A673 (cell line): ENCODE measurements at places on chromosomes 12 and 14.
A peak's percentile ranks its signal among the peaks of the same experiment; 100 is the strongest.

GRCh38 chr12:131747276-131748177, 36.6 kb downstream of the SFSWAP start:
- DNase-seq = no peak

- no peak for DNase-seq
Measured at GRCh38 chr14:100096656-100097055, 31.4 kb downstream of the EVL start.

DNA sequence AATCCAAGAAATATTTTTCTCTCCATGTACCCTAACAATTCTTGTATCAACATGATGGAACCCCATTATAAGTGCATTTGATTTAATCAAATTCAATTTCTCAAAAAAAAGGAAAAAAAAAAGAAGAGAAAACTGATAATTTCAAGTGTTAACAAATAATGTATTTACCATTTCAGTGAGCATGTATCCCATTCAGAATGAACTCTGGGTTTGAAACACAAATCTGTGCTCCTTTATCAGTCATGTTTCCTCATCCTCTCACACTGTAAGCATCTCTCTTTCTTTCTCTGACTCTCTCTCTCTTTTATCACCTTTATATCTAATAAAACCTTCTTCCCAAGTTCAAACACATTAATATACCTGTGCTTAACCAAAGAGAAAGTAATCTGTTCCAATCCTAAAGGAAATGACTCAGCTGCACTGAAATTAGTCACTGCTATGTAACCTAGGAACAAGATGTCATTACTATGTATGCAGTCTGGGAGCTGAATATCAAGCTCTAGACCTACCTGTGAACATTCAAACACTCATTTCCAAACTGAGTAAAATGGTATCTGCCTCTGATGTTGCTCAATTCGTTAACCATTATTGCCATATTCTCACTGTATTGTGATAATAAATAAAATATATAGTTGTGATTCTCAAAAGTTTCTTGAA, 135.0 kb upstream of the LRIG3 start:
- no peak for DNase-seq

DNA sequence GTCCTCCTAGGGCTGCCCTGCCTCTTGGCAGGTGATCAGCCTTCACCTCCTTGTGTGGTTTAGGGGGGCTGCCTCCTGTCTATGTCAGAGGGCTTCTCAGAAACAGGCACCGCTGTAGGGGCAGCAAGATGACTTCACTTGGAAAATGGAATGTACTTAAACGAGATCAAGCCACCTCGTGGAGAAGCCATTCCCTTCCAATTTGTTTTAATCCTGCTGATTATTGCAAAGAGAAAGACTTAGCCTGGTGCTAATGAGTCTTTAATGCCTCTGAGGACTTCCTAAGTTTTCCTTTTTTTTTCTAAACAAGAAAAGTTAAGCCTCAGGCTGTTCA, 62.3 kb upstream of the RFLNA start:
- DNase-seq = no peak

GRCh38 chr12:56158926-56159461, 835 bp downstream of the MYL6 start:
- DNase-seq = peak; percentile 53

GRCh38 chr14:104082807-104083206, 2.7 kb upstream of the ASPG start:
- no peak for DNase-seq

DNA sequence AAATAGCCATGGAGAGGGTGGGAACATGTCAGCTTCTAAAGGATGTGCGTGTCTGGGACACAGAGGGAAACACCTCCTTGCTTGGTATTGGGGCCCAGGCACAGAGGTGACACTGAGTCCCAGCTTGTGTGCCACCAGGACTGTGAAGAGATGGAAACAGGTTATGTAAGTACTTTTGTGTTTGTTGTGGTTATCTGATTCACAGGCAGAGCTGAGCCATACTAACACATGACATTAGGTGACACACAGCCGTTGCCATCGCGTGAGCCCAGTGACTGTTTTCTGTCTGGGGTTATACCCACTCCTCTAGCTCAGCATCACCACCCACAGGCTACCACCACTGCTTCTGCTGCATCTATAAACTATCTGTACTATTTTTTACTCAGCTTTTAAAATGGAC, 12.1 kb upstream of the FLVCR2 start:
- no peak for DNase-seq

DNA sequence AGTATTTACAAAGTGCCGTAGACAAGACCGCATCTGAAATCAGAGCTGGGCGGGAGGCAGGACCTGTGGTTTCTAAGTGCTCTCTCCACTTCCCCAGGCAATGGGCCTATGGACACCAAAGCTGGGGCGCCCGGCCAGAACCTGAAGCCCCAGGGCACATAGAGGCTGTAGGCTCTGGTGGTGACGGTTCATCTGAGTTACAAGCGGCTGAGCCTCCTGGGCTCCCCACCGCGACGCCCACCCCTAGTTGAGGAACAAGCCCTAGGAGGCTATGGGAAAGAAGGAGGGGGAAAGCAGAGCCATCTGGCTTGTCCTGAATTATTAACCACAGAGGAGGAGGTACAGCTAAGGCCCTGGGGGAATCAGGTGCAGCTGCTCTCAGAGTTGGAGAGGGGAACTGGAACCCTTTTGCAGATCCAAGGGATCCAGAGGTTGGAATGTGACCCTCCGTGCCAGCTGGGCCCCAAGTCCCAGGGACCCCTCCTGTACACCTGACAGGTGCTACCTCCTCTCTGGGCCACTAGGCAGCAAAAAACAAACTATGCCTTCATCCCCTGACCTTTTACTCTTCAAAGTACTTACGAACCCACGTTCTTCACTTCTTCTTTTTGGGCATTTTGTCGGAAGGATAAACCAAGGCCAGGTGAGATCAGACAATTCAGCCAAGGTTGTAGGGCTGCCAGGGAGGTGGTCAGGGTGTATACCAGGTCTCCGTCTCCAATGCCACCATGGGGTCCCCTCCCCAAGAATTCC, 77.2 kb downstream of the ARL6IP4 start:
- no peak for DNase-seq

DNA sequence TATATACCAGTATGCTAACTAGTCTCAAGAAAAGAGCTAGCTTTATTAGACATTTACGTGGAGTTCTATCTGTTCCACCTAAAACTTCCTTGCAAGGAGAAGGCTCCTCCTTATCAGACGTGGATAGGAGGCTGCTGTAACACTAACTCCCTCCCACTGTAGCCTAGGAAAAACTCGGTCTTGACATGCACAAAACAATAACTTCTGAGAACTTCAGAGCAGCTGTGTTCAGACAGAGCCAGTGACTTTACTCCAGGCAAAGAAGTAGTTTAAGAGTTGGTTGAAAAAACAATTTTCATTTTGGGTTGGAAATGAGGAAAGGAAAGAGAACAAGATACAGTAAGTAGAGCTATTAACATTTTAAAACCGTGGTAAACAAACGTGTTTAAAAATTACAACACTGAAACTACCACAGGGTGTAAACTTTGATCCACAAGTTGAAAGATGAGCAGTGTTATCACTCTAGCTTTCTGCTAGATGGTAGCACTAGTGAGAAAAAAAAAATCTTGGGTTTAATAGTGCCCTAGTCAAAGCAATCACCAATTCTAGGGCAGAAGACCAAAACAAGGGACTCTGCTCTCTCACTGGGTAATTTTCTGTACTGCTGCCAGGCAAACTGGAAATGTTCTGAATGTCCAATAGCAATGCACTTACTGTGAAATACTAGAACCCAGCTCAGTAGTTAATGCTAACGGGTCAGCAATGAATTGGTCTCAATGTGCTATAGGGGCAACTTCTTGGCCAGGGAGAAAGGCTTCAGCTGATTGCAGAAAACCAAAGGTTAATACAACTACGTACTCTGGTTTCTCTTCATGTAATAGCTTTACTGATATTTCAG, 2.4 kb downstream of the ATF7 start:
- DNase-seq = peak; percentile 54

DNA sequence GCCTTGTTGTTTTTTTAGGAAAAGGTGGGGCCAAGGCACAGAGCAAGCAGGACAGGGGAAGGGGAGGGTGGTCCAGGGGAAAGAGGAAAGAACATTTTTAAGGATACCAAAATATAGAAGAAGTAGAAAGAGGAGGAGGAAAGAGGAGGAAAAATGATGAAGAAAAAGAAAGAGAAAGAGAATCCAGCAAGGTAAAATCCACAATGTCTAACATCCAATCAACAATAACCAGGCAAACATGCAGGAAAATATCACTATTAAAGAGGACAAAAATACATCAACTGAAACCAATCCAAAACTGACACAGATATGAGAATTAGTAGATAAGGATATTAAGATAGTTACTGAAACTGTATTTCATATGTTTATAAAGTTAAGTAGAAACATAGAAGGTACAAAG, 7.0 kb upstream of the TMEM120B start:
- no peak for DNase-seq

GRCh38 chr12:68113644-68114043, 45.9 kb downstream of the IFNG start:
- no peak for DNase-seq

DNA sequence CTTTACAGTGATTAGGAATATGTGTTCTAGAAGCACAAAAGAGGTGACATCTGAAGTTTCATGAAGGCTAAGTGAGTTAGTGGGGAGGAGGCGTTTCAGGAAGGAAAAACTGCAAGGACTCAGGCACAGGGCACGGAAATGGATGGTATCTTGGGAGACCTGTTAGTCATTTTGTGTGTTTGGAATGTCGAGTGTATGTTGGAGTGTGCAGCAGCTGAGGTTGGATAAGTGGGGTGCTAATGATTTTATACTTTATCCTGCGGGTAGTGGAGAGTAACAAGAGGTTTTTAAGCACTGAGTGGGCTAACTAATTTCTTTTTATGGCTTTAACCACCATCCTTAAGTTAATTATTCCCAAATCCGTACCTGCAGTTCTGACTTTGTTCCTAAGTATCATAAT, 571.5 kb upstream of the FBXO33 start:
- DNase-seq = no peak

DNA sequence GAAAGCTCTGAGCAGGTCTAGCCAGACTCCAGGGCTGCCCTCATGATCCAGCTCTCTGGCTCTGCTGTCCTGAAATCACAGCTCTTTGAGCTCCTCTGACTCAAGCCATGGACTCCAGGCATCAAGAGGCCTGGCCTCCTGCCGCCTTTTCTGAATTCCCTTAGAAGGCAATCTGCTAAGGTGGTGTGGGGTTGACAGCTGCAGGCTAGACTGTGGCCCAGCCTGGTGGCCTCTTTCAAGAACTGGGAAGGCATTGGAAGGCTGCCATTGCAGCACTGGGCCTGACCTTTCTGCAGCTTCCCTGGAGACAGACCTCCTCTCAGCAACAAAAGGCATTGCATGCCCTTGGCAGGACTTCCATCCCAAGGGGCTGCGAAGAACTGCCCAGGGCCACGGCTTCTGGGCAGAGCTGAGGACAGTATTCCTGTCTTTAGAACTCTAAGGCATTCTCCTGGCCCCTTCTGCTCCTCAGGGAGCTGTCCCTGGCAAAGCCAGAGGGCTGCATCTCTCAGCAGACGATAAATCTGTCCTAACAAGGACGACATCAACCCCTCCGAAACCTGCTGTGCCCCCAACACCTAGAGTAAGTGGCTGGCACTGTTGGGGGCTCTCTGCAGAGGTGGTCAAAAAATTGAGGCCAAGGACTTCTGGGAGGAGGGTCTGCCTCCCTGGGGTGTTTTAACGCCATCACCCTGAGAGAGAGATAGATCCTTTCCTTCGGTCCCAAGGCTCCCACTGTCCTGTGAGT, 115.6 kb downstream of the RBM19 start:
- no peak for DNase-seq

DNA sequence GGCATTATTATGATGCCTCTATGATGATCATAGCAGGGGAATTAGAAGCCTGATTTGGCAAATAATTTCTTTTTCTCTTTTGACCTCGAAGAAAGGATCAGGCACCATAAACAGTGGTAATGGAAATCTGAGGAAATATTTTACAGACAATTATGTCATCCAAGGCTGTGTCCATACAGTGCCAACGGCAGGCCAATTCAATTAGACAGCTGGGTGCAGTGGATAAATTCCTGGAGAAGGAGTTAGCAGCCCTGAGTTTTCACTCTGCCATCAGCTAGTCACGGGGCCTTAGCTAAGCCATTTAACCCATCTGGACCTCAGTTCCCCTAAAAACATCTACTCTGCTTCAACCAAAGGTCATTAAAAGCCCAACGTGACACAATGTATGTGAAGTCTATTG, 4.1 kb downstream of the TPH2 start:
- no peak for DNase-seq

GRCh38 chr14:68468437-68469207, 324.2 kb downstream of the ZFP36L1 start:
- no peak for DNase-seq

DNA sequence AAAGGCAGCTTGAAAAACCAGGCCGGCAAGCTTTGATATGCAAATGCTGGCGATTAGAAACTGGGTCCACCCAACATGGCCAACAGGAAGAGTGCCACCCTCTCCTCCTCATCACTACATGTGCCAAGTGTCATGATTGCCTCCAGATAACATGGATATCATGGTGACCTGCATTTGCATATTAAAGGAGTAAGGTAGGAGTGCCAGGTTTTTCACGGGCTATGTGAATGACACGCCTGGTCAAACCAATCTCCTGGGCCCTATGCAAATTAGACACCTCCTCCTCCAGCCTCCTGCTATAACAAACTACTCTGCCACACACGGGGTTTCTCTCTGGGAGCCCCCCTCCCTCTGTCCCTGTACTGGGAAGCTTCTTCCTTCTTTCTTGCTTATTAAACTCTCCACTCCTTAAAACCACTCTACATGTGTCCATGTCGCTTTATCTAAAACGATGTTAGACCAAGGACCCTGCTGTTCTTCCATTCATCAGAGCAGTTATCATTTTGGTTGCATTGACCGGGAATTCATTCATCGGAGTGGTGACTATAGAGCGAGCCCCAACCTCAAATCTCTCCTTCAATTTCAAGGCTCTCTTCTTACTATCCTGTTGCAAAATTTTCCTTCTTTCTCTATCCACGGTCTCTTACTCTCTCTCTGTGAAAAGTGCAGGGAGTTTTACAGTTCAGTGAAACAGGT, 27.5 kb downstream of the APOBEC1 start:
- DNase-seq = no peak

GRCh38 chr12:130765186-130765659, 49.1 kb upstream of the RIMBP2 start:
- peak; percentile 35 for DNase-seq

GRCh38 chr12:42652048-42652447, 62.5 kb upstream of the PRICKLE1 start:
- DNase-seq = no peak

DNA sequence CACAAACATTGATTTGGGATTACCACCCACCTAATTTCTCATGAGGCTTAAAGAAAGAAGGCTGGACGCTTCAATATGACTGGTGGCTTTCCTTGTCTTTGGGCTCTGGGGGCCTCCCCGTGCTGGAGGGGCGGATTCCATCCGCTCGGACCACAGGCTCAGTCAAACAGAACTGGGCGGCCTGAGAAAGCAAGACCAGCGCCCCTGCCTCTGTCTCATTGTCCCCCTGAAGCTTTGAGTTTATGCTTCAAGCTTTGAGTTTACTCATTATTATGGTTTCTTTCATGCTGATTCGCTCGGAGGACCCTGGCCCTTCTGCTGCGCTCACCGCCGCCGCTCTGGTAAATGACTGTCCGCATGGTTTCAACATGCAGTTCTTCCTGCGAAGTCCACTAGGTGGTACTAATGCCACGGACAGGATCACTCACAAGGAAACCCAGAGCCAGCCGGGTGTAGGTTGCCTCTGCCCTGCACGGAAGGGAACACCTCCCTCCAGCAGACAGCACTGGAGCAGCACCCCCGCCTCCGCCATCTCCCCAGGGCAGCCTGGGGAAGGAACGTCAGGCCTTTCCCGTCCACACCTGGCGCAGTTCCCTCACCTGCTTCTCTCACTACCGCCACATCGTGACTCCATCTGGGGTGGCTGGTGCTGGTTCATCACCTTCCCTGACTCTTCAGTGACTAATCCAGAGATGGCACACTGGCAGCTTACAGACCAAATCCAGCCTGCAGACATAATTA, 13.2 kb upstream of the TIGAR start:
- peak; percentile 75 for DNase-seq
